ENCODE measurements at places on chromosomes 1 and 21.

DNA sequence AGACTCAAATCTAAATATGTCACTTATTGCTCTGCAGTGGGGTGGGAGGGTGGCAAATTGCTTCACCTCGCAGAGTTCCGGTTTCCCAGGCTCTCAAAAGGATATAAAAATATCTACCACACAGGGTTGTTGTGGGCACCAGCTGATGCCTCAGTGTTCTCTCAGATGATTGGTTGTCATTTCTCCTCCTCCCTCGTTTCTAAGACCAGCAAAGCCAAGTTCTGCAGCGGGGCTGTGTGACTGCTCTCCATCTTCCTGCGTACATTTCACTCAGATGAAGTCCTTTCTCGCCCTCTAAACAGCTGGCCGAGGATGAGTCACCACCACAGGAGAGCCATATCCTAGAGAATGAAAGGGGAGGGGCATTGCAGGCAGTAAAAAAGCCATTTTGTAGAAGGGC is 35.0 kb upstream of the VWA5B1 start:
- ATAC-seq: no peak

GRCh38 chr1:152461544-152461943 is 47.5 kb upstream of the CRNN start:
- no peak for ATAC-seq

- no peak for ATAC-seq
Measured at GRCh38 chr1:17274186-17275170, 25.6 kb downstream of the PADI3 start.

DNA sequence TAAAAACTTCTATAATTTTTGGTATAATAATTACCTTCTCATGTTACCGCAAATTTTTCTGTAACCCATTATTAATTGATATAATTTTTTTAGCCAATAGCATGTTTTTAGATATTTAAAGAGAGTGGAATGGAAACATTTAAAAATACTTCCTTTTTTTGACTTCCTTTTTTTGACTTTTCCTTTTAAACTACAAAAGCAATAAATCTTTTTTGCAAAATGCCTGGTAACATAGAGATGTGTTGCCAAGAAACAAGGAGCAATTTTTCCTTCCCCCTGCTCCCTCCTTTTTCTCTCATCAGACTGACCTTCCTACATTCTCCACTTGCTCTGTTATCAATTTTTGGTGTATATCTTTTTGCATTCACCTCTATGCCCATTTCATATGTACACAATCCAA is 666.2 kb downstream of the ADGRL2 start:
- ATAC-seq: no peak

GRCh38 chr1:11414926-11415538 is 63.9 kb upstream of the DISP3 start:
- no peak for ATAC-seq

DNA sequence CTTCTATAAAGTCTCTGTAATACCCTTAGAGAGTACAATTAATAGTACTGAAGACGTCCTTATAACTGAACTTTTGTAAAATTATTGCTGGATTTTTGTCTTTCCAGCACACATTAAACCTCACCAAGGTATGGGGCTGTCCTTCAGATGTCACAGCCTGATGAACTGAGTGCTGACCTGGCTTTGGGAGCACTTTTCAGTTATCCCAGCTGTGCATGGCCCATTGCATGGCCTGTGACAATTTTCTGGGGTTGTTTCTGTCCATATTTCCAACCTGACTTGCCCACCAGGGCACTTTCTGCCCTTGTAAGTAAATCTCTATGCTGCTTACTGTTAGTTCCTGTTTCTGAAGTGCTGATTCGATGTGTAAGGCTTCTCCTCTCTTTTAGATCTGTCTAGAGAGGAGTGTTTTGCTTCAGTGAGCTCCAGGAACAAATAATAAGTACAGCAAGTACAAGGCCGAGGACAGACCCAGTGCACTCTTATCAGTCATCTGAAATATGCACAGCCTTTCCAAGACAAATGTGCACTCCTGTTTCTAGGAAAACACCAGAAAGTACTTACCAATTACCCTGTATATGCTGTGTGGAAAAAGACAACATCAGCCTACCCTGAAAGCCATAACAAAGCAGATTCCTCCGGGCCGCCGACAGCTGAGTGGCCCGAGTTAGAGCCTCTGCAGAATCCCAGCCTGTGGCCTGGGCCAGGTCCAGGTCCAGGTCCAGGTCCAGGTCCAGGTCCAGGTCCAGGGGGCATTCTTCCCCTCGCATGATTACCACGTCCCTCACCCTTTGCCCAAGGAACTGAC is 121.7 kb downstream of the DHRS3 start:
- ATAC-seq: peak; percentile 64

DNA sequence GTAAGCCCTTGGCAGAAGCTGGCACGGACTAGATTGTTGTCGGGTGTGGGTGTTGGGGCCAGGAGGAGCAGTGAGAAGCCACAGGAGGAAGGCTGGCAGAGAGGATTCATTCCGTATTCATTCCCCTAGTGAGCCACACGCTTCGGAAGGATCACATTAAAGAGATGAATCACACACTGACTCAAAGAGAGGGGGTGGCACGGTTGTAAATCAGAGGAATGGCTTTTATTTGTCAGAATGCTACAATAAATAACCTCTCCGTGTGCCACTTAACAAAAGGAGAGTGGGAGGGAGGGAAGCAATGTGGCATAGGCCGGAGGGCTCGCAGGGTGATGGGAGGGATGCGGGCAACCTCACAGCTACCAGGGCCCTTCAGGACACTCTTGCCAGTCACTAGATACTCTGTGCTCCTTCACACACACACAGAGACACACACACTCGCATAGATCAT is 135.5 kb downstream of the HIVEP3 start:
- no peak for ATAC-seq

DNA sequence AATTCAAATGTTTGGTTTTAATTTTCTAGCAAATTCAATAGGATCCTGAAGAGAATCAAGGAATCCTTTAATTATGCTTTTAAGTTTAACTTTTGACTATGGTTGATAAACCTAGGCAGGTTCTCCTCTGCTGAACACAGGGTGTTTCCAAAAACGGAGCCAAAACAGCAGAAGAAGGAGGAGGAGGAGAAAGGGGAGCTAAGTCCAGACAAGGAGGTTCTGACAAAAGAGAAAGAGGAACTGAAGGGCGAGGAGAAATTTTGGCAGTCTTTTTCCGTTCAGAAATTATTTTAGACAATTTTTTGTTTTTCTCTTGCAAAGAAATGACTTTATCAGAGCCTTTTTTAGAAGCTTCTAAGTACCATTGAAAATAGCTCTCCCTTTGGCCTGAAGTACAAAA is 33.2 kb upstream of the FNBP1L start:
- ATAC-seq: no peak

DNA sequence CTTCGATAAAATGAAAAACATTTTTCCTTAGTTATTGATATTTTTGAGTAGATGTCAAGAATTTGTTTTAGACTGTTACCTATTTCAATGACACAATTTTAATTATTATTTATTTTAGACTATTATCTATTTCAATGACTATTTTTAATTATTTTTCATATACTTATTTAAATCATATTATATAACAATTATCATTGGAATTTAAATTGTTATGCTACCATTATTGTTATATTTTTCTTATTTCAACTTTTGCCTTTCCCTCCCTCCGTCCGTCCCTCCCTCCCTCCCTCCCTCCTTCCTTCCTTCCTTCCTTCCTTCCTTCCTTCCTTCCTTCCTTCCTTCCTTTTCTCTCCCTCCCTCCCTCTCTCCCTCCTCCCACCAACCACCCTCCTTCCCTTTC is 229.3 kb downstream of the GRIK1 start:
- ATAC-seq: no peak

DNA sequence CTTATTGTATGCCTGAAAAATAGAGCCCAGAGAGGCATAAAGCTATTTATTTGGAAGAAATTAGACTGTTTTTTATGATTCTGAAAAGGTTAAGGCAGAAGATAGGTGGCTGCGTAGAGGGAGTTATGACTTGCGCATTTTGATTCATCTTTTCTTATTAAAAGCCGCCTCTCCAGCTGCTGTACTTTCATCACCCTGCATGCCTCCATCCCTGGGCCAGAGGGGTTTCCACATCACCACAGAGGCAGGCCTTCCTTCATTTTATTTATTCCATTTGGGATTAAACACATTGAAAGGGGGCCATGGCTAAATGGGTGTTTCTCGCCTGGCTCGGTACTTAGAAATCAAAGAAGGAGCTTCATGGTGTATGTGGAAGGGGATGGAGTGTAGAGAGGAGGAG is 14.6 kb upstream of the RGS8 start:
- ATAC-seq: no peak

DNA sequence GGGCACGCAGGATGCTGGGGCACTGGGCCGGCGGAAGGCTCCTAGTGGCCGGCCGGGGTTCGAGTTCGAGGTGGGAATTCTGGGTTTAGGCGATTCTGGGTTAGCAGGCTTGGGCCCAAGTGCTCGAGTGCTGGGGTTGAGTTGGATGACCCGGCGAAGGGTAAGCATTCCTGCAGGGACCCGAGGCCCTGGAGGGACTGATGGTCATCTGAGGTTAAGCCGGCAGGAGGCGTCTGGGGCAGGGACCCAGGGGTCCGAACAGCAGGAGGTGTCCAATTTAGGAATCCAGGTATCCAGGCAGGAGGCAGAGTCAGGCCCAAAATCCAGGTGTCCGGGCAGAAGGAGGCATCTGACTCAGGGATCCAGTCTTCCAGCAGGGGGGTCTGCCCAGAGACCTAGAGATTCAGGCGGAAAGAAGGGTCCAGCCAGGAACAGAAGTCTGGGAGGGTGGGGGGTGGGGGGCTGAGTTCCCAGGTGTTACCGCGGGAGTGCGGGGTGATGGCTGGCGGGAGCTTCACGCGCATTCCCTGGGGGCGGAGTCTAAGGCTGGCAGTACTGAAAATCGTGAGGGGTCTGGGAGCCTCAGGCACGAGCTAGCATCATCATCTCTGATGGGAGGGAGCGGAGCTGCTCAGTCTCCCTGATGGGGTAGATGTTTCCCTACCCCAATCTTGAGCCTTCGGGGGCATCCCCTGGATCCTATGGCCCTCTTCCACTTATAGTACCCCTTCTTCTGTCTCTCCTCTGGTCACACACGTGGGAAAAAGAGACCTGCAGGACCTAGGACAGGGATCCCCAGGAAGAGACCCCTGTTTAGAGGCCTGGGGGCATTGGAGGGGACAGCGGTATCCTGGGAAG is 585 bp downstream of the GPR3 start:
- ATAC-seq: peak; percentile 2

DNA sequence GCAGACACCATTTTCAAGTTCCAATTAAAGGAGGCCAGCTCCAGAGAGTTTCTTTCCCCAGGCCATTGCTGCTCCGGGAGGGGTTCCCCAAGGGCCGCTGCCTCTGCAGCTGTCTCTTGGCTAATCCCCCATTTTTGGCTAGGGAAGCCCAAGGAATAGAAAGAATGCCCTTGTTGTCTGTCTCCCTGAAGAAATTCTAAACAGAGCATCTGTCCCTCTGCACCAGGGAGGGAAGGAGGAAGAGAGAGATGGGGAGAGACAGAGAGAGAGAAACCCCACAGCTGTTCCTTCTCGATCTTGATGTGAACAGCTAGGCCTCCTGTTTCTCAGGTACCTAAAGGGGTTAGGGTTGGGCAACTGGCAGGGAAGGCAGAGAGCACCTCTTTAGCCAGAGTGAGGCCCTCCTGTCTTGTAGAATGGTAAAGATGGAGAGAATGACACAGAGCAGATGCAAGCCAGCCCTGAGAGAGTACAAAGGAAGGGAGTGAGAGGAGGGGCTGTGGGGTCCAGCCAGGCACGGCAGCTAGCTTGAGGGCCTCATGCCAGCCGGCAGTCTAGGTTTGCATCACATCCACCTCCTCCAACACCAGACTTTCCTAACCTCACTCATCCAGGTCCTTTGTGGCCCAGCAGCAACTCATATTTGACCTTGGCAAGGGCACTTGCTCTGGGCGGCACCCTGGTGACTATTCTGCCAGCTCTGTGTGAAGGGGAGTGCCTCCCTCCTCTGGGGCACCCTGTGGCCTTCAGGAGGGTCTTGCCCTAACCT is 13.1 kb downstream of the OPTC start:
- ATAC-seq: no peak

DNA sequence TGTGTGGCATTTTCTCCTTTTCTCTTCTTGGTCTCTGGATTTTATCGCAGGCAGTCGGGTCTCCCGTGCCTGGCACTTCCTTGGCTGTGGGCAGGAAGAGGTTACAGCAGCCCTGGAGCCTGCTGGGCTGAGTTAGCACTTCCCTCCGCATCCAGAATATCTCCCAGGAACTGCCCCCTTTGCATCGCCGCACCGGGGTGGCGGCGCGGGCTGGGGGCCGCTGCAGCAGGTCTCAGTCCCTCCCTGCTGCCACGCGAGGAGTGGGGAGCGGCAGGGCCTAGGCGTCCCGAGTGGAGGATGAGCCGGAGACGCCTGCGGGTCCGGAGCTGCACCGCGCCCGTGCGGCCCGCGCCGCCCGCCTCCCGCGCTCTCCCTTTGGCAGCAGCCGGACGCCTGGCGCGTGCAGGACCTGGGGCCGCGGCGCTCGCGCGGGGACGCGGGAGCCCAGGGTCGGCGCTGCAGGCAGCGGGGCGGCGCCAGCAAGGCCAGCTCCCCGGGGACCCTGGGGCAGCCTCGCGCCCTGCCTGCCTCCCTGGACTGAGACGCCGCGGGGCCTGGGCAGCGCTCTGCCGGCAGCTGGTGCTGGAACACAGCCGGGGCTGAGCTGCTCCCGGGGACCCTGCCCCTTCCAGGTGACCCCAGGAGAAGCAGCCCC is 192.8 kb downstream of the PRDM2 start:
- ATAC-seq: no peak

DNA sequence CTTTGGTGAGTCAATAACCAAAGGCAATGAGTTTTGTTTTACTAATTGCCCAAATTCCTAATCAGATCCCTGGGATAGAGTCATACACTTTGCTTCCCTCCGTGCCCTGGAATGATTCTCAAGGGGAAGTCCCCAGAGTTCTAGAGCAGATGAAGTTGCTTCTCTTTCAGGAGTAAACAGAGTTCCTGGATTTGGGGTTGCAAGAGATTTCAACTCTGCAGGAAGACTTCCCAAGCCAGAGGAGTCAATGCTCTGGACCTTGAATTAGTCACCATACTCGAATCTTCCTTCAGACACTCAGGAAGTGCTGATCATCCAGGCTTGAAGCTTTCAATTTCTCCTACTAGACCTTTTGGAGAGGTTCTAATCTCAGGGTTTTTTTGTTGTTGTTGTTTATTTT is 39.6 kb downstream of the FCER1A start:
- no peak for ATAC-seq

DNA sequence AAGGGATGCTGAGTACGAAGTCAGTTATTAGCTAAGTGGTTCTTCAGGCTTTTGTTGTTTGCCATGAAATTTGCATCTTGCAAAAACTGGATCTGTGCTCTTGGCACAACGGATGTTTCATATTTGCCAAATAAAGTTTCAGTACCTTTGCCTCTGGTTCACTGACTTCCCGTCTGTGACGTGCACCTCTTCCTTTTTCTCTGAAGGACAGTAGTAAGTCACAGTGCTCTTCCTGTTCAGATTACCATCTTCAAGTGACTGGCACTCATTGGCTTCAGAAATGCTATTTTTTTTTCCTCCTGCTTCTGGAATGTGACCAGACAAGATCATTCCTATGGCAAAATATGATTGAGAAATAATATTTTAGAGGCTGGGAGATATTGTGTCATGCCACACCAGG is 75.9 kb upstream of the GREM2 start:
- no peak for ATAC-seq
